IMR-90 (cell line): ENCODE measurements at places on chromosomes 16 and 17. TPM values are rescaled to one million over a fixed set of nuclear protein-coding genes. Genes with fewer than 3 reads are reported as not detected.

Gene RASD1
- total RNA-seq, result 0.54 and 1.1 TPM in 2 replicates

Gene XPO6
- 103 and 108 TPM in 2 replicates for total RNA-seq

Gene BAHCC1
- total RNA-seq, result 0.36 and 0.83 TPM in 2 replicates

Gene PRSS22
- not detected in 2 replicates for total RNA-seq

Gene ZP2
- total RNA-seq, result not detected in 2 replicates

Gene TNS4
- total RNA-seq, result 0.28 TPM in 1 of 2 replicates, not detected in the other

Gene EPN3
- not detected in 2 replicates for total RNA-seq

Gene IL17C
- total RNA-seq, result not detected in 2 replicates

Gene EXOSC6
- total RNA-seq, result 7.0 and 11.1 TPM in 2 replicates

Gene KRTAP4-9
- total RNA-seq, result not detected in 2 replicates

Gene KRT40
- not detected in 2 replicates for total RNA-seq

Gene VAT1L
- 18.1 and 18.5 TPM in 2 replicates for total RNA-seq

Gene PPP1R27
- total RNA-seq, result not detected in 2 replicates

DNA sequence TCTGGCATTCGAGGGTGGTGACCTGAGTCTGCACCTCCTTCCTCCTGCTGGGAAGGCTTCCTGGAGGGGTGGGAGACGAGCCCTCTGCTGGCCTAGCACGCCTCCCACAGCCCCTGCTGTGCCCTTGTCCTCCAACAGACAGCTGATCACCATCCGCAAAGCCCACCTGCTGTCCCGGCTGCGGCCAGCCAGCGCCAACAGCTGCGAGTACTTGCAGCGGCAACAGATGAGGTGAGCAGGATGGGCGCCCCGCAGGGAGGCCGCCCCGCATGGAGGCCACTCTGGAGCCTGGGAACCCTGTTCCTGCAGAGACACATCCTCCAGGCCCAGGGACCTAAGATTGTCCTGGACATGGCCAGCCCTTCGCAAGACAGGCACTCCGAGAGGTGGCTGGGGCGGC is 21.6 kb downstream of the UBALD1 start:
- no peak for DNase-seq

GRCh38 chr17:68057531-68057952 is 22.0 kb downstream of the KPNA2 start:
- peak; percentile 56 for DNase-seq

DNA sequence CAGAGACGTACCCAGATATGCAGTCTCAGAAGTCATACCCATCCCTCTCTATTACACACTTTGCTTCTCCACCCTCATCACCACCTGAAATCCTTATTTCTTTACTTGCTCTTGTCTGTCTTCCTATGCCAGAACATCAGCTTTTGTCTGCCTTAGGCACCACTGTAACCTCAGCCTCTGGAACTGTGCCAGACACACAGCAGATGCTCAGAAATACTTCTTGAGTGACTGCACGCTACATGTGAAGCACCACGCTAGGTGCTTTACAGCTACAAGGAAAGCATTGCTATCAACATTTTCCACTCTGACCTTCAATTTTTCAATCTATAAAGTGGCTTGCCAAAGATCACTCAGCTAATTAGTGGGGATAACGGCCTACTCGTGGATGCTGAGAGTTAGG is 226.8 kb downstream of the CHD9NB start:
- DNase-seq, result no peak

GRCh38 chr16:52128361-52128760 is 418.6 kb downstream of the TOX3 start:
- no peak for DNase-seq

DNA sequence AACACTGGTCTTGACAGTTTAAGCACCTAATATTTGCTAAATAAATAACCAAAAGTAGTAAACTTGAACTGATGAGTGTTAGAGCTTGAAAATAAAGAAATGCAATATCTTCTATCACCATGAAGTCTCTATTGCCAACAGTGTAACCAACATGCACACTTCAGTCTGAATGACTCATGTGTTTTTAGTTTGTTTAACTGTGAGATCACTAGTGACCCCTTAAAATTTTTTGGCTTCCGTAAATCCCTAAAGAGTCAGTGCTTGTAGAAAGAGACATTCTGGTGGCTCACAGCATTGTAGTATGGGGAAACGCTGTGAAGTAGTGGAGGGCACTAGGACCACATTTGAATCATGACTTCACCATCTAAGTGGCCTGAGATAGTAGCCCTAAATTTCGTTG is 341.1 kb downstream of the PMP22 start:
- peak; percentile 64 for DNase-seq

DNA sequence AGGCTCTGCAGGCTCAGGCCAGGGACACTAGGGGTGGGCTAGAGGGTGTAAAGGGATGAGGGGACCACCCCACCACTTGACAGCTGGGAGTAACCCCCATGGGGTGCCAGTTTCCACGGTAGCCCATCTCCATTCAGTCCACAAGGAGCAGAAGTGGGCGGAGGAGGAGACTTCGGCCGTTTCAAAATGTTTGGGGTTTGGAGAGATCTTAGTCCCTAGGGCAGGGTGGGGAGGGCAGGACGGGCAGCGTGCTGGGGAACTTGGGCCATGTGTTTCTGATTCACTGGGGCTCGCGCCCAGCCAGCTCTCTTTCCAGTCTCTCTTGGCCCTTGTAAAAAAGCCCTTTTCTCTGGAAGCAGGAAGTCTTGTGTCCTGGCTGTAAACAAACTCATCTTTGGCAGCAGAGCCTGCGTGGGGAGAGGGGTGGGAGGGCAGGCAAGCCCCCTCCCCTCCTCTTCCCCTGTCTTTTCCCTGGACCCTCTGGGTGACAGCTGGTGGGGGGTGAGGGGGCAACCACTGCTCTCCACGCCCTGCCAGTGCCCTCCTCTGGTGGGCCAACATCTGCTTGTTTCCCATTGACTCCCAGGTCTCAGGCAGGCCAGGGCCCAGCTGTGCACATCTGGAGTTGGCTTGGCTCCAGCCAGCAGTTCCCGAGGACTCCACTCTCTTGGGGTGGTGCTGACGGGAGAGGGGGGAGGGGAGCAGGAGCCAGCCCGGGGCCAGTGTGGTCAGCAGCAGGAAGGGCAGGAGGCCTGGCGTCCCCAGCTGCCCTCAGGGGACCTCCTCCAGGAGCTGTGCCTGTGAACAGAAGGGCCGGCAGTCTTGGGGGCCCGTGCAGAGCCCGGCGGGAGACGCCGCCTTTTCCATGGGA is 8.1 kb downstream of the CYGB start:
- peak; percentile 88 for DNase-seq

DNA sequence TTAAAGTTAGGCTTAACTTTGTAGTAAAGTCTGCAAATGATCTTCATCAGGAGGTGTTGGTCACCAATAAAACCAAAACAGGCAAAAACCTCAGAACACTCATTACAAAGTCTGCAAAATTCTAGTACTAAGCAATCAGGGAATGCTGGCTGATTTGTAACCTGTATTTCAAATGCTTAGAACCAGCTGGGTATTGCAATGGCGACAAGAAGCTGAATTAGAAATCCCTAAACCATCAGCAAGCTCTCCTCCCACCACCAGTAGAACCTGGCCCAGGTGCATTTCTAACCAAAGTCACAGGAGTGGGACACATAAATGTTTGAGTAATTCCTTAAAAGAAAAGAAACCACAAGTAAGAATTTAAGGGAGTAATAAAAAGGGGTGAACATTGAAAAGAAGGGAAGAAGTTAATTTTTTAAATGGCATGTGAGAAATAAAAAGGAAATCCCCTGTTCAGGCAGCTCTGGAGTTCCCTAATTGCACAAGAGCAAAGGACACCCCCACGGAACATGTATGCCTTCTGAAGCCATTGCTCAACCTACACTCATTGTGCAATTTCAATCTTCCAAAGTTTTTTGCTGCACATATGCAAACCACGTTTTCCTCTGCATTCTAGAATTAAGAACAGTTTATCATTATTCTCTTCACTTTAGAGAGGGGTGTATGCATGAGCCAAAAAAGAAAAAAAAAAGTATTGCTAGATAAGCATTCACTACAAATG is 102.9 kb downstream of the HIC1 start:
- peak; percentile 97 for DNase-seq

DNA sequence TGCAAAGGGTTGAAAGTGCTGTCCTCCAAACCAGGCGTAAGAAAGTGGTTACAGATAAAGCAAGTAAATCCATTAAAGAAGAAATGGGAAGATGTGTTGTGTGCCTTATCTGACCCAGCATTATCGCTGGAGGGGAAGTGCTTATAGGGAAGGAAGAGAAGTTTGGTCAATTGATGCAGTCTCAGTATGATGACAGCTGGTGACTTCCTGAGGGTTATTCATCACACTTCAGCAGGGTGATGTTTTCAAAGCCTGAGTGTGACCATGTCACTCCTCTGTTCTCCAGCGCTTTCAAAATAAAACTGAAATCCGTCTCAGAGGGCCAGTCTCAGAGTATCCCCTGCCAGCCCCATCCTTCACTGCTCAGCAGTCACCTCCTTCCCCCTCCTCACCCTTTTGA is 505.4 kb upstream of the RBFOX1 start:
- DNase-seq, result no peak

GRCh38 chr16:35506898-35507194 is 2047.4 kb downstream of the TP53TG3F start:
- DNase-seq, result no peak

DNA sequence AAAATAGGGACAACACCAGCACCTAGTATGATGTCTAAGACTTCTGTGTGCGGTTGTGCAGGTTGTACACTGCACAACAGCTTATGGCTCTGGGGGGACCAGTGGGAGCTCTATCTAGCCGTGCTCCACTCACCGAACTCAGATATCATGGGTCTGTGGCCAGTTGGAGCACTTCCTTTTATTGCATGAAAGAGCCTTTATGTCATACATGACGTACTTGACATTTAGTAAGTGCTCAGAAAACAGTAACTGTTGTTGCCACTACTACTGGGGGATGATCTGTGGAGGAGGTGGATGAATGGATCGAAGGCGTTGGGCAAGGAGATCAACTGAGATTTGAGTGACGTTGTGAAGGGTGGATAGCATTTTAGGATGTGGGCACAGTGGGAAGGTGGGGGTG is 368.8 kb downstream of the SNX29 start:
- DNase-seq, result no peak

- DNase-seq, result no peak
Observed at GRCh38 chr17:31598399-31598782, 206.9 kb downstream of the RAB11FIP4 start.

- DNase-seq, result no peak
Observed at GRCh38 chr17:79361873-79362771, 248.7 kb downstream of the RBFOX3 start.

DNA sequence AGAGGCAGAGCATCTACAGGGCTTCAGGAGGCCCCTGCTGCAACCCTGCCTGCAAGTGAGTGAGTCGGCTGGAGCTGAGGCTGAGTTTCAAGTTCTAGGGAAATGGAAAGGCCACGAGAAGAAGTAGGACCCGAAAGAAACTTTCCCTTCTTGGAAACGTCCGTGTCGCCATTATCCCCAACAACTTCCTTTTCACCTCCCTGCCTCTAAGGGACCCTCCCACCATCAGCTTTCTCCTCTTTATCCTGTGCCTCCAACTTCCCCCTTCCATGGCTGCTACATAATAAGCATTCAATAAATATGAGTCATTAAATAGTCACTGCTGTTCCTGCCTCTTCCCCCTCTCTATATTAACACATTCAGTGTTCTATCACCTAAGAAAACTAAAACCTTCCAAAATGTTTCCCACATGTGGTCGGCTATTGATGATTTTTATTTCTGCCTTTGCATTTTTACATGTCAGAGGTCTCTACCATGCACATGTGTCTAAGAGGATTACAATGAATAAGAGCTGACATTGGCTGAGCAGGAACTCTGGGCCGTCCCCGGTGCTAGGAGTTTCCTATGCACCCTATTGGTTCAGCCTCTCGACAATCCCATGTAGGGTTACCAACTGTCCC is 115.9 kb upstream of the TNRC6C start:
- peak; percentile 38 for DNase-seq

GRCh38 chr17:7393613-7394451 is 493 bp downstream of the PLSCR3 start:
- no peak for DNase-seq

DNA sequence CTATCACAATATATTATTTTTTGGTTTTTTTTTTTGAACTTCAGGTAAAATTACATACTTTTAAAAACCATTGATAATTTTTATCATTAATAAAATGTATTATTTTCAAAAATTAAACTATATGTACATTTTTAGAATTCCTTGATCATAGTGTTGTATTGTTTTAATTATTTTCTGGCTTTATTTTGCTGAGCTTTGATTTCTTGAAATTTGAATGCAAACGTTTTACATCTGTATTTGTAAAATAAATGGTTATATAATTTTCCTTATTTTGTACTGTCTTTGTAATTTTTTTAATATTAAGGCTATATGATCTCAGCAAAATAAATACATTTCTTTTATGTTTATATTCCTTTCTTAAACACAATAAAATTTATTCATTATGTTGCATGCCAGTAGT is 125.6 kb downstream of the KIF2B start:
- no peak for DNase-seq

DNA sequence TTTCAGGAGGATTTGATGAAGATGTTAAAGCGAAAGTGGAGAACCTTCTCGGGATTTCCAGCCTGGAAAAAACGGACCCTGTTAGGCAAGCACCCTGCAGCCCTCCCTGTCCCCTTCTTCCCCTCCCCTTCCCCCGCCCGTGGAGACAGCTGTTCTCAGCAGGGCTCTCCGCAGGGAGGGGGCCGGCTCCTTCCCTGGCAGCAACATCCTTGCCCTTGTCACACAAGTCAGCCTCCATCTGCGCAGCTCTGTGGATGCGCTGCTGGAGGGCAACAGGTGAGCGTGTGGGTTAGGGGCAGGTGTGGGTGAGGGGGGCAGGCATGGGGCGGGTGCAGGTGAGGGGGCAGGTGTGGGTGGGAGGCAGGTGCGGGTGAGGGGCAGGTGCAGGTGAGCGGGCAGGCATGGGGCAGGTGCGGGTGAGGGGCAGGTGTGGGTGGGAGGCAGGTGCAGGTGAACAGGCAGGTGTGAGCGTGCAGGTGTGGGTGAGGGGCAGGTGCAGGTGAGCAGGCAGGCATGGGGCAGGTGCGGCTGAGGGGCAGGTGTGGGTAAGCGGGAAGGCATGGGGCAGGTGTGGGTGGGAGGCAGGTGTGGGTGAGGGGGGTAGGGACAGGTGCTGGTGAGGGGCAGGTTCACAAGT is 9.4 kb downstream of the CYBC1 start:
- no peak for DNase-seq

- DNase-seq, result peak; percentile 76
Observed at GRCh38 chr16:90020838-90021382, 1.7 kb upstream of the DBNDD1 start.

GRCh38 chr17:77439189-77440018 is 298.6 kb downstream of the SEC14L1 start:
- no peak for DNase-seq
